ENCODE measurements at places on chromosomes 3 and 15.

DNA sequence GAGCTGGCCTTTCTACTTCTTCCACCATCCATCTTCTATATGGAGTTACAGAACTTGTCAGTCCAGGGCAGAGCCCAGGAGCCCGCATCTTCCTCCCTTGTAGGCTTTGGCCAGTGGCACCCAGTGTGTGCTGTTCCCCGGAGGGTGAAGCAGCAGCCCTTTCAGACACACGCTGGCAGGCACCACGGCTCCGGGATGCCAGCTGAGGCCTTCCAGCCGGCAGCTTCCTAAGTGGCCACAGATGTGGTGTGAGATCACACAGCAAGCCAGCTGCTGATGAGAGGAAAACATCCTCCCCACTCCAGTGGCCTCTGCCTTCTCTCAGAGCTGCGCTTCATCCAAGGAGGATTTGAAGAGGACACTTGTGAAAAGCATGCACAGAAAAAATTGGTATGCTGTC, 24.1 kb downstream of the CRABP1 start:
- H3K27me3 ChIP-seq = peaks cover 13% of the 10 kb centered on the region
- no peak overlapping the region for H3K4me3 ChIP-seq
- no peak for DNase-seq

GRCh38 chr15:92596623-92597022, 59.0 kb downstream of the FAM174B start:
- no peak for DNase-seq
- no peak overlapping the region for H3K4me3 ChIP-seq
- H3K36me3 ChIP-seq = no peaks in the 10 kb centered on the region
- peaks cover 12% of the 10 kb centered on the region for H3K4me1 ChIP-seq
- H3K27ac ChIP-seq = no peak overlapping the region
- H3K27me3 ChIP-seq = peaks cover 28% of the 10 kb centered on the region

DNA sequence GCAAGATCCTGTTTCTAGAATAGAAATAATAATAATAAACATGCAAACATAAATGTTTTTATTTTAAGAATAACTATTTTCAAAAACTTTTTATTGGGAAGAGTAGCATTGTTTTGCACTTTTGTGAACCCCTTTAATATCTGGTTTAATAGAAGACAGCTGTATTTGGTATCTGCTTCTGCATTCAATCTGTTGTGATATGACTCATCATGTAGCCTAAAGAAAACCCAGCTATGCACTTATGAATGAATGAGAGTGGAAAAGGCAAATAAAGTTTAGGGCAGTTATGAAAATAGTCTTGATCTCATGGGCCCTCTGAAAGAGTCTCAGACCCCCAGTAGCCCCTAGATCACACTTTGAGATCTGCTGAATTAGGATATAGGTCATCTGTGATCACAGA, 100.4 kb upstream of the PPP2R3A start:
- H3K27ac ChIP-seq = no peak overlapping the region
- DNase-seq = no peak
- H3K4me3 ChIP-seq = no peak overlapping the region
- H3K4me1 ChIP-seq = no peaks in the 10 kb centered on the region
- no peaks in the 10 kb centered on the region for H3K36me3 ChIP-seq

- no peak for DNase-seq
- H3K4me3 ChIP-seq = no peak overlapping the region
- H3K27me3 ChIP-seq = no peaks in the 10 kb centered on the region
These were observed 738.9 kb downstream of the ROBO1 start for GRCh38 chr3:79028916-79029315.

GRCh38 chr15:99721104-99721778, 12.0 kb downstream of the LYSMD4 start:
- no peak for DNase-seq
- H3K36me3 ChIP-seq = peaks cover 4% of the 10 kb centered on the region
- peak overlapping the region; percentile 79 for H3K27ac ChIP-seq
- H3K4me1 ChIP-seq = peaks cover 25% of the 10 kb centered on the region

- H3K27me3 ChIP-seq = no peaks in the 10 kb centered on the region
- H3K27ac ChIP-seq = no peak overlapping the region
- H3K4me1 ChIP-seq = no peaks in the 10 kb centered on the region
- no peak for DNase-seq
- peaks cover 12% of the 10 kb centered on the region for H3K36me3 ChIP-seq
These were observed 38.7 kb downstream of the PDIA5 start for GRCh38 chr3:123105201-123106189.

GRCh38 chr15:90191794-90192509, 9.2 kb upstream of the SEMA4B start:
- peaks cover 29% of the 10 kb centered on the region for H3K4me1 ChIP-seq
- H3K27ac ChIP-seq = peak overlapping the region; percentile 80
- H3K4me3 ChIP-seq = peak overlapping the region; percentile 82
- no peaks in the 10 kb centered on the region for H3K27me3 ChIP-seq

DNA sequence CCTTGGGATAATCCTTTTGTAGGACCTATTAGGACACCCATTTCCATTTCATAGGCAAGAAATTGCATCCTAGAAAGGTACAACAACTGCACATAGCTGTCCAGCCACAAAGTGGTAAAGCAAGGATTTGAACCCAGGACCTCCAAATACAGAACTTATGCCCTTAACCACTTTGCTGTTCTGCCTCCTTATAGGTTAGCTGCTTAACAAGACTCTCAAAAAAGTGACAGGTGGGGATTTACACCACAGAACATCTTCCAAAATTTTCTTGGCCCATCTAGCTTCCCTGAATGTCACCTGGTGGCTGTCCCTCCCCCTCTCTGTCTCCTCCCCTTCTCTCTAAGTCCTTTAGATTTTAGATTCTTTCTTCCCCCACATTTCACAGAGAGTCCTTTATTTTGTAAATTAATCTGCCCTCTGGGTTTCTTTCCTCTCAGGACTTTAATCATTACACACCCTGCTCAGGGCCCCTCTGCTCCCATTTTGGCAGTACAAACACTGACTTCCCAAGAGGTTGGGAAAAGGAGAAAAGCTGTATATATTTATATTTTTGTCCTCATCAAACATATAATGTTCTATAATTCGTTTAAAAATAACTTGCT, 120.6 kb downstream of the CPNE4 start:
- no peaks in the 10 kb centered on the region for H3K4me1 ChIP-seq
- no peak for DNase-seq
- no peak overlapping the region for H3K4me3 ChIP-seq
- H3K36me3 ChIP-seq = no peaks in the 10 kb centered on the region
- H3K27me3 ChIP-seq = no peaks in the 10 kb centered on the region
- no peak overlapping the region for H3K27ac ChIP-seq

- no peak overlapping the region for H3K27ac ChIP-seq
- H3K27me3 ChIP-seq = no peaks in the 10 kb centered on the region
- no peak for DNase-seq
These were observed 370.7 kb upstream of the RARB start for GRCh38 chr3:25057379-25057778.

DNA sequence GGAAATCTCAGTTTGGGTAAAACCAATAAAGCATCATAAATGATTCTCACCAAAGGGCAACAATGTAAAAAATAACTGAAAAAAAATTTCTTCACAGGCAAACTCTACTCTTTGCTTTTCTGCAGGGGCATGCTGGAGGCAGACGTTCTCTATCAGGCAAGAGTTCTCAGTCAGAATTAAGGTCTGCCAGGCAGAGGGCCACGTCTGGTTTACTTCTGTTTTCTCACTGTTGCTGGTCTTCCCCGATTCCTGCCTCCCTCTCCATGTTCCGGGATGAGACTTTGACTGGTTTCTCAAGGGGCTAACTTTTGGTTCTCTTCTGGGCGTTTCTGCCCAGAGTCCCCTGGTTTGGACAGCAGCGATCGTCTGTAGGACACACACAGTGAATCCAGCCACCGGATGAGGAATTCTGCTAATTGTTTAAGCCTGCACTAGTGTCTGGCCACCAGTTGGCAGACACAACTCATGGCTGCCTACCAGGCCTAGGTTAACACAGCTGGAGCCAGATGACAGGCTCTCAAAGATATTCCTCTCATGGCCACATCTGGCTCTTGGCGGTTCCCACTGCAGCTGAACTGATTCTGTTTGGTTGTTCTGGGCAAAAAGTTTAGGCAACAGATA, 273.1 kb downstream of the FOXP1 start:
- H3K27ac ChIP-seq = no peak overlapping the region
- peaks cover 1% of the 10 kb centered on the region for H3K36me3 ChIP-seq
- no peaks in the 10 kb centered on the region for H3K27me3 ChIP-seq
- H3K4me1 ChIP-seq = peaks cover 43% of the 10 kb centered on the region
- DNase-seq = no peak

- H3K27me3 ChIP-seq = no peaks in the 10 kb centered on the region
- no peak for DNase-seq
- H3K4me1 ChIP-seq = no peaks in the 10 kb centered on the region
- no peaks in the 10 kb centered on the region for H3K36me3 ChIP-seq
These were observed 125.6 kb downstream of the PLOD2 start for GRCh38 chr3:146035366-146035765.

GRCh38 chr15:97623091-97623661, 337.3 kb upstream of the ARRDC4 start:
- no peaks in the 10 kb centered on the region for H3K27me3 ChIP-seq
- no peaks in the 10 kb centered on the region for H3K36me3 ChIP-seq
- no peaks in the 10 kb centered on the region for H3K4me1 ChIP-seq
- no peak overlapping the region for H3K4me3 ChIP-seq

All from T-helper 2 cell treated with Interferon-gamma antibody and Interleukin-4, amounts not matched to agents 5 μg/mL and 100 μg/mL, for 36 hours (primary cell).